ENCODE measurements at places on chromosomes 13 and 19.

DNA sequence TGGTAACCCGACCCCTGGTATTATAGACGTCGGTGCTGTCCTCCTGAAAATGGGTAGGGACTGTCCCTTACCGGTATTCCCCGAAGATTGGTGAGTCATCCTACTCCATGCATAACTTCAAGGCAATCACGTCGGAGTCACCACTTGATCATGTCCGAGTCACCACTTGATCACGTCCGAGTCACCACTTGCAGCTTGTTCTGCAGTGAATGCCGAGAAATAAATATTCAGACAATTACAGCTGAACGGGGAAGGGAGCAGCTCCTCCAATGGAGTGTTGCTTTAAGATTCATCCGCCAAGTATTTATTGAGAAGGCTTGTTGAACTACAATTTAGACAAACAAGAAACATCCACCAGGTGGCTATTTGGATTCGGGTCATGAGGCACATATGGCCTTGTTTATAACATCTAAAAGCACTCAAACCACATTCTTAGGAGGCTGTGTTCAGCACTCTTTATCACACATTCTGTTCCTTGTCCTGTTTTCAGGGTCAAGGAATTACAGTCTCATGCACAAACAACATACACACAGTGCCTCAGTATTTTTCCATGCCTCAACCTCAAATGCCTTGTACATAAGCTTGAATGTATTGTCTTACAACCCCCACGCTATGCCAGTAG, 43.1 kb downstream of the ZNF726 start:
- DNase-seq, result no peak

GRCh38 chr19:11190501-11190900, 6.8 kb downstream of the KANK2 start:
- DNase-seq, result no peak

- no peak for DNase-seq
Observed at GRCh38 chr19:4537953-4538600, 1.8 kb downstream of the LRG1 start.

DNA sequence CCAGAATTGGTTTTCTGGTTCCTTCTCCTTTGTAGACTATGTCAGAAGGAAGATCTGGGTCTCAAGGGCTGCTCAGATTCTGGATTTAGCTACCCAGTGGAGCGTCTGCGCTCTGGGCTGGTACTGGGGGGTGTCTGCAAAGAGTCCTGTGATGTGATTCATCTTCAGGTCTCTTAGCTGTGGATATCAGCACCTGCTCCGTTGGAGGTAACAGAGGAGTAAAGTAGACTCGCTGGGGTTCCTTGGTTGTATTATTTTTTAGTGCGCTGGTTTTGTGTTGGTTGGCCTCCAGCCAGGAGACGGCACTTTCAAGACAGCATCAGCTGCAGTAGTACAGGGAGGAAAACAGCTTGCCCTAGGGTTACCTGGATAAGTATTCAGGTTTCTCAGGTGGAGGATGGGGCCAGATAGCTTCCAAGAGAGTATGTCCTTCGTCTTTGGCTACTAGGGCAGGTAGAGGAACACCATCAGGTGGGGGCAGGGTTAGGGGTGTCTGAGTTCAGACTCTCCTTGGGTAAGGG, 10.4 kb upstream of the KLK15 start:
- no peak for DNase-seq

DNA sequence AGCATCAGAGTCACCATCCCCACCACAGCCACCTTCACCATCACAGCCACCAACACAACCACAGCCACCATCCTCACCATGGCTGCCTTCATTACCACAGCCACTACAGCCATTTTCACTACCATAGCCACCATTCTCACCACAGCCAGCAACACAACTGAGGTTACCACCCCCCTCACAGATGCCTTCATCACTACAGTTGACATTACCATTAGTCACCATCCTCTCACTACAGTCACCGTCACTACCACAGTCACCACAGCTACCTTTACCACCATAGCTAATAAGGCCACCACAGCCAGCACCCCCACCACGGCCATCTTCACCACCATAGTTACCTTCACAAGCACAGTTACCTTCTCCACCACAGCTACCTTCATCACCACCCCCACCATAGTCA, 269.6 kb downstream of the DNAJC15 start:
- no peak for DNase-seq

- DNase-seq, result no peak
Observed at GRCh38 chr19:42249149-42249750, 5.7 kb downstream of the ERF start.

GRCh38 chr19:10420444-10421239, at the start of gene PDE4A:
Gene PDE4A (plus strand): TSS chr19:10420538. CDS start chr19:10420765, 227 bp downstream.
- DNase-seq, result no peak

- no peak for DNase-seq
Observed at GRCh38 chr19:1833540-1833939, 14.7 kb downstream of the REXO1 start.

GRCh38 chr19:57583104-57583520, 833 bp upstream of the ZIK1 start:
- DNase-seq, result no peak

DNA sequence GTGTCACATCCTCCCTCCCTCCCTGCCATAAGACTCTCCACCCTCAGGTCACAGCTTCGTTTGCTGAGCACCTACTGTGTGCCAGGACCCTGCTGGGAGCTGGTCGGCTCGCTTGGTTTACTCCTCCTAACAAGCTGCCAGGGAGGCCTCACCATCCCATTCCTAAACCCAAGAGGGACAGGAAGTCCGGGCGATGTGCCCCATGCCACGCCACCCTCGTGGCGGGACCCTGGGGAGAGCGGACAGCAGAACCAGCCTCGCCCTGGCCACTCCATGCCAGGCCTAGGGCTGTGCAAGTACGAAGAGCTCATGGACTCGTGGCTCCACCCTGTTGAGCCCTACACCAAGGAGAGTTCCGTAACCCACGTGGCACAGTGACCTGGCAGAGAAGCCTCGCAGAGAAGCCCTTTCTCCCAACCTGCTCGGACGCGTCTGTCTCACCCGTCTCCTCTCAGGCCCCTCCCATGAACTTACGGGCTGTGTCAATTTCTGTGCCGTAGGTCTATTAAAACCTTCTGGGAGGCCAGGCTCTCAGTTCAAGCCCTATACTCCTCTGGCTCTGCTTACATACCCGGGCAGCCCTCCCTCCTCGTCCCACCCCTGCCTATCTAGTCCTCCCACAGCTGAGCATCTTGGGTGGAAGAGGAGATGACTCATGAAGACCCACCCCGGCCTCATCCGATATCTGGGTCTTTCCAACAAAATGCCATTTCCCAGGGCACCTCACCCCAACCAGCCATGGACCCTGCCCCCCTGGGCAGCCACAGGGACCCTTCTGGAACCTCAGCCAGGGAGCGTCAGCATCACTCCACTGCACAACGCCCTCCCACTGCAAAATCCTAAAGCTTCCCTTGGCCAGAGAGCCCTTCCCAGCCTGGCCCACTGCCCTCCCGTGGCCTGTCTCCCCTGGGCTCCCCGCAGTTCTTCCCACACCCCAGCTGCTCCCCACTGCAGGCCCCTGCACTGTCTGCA, 2.6 kb downstream of the UBXN6 start:
- no peak for DNase-seq

DNA sequence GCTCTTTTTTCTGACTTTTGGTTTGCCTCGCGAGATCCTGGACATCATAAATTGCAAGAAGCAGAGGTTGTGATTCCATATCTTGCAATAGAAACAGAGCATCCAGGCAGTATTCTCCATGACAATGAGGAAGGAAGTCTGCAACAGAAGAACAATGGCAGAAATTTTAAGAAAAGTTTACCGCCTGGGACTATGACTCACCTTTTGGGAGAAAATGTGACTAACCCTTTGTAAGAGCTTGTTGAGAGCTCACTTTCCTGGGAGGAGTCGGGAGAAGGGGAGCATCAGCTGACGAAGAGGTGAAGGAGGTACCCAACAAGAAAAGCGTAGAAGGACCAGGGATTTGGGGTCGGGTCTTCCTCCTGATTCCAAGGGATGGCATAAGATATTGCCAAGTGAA, 34.3 kb upstream of the TNFSF11 start:
- no peak for DNase-seq

DNA sequence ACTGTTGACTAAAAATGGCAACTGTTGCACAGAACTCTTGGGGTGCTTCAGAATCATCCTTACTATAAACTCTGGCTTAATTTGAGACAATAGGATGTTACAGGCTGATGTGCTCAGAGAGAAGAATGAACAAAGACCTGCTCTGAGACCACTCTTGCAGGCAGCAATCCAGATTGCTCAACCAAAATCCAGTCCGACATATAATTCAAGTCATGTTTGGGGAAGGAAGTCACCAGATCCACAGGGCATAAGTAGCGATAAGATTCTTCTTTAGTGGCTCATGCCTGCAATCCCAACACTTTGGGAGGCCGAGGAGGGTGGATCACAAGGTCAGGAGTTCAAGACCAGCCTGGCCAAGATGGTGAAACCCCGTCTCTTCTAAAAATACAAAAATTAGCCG, 20.6 kb downstream of the MTMR6 start:
- DNase-seq, result no peak

DNA sequence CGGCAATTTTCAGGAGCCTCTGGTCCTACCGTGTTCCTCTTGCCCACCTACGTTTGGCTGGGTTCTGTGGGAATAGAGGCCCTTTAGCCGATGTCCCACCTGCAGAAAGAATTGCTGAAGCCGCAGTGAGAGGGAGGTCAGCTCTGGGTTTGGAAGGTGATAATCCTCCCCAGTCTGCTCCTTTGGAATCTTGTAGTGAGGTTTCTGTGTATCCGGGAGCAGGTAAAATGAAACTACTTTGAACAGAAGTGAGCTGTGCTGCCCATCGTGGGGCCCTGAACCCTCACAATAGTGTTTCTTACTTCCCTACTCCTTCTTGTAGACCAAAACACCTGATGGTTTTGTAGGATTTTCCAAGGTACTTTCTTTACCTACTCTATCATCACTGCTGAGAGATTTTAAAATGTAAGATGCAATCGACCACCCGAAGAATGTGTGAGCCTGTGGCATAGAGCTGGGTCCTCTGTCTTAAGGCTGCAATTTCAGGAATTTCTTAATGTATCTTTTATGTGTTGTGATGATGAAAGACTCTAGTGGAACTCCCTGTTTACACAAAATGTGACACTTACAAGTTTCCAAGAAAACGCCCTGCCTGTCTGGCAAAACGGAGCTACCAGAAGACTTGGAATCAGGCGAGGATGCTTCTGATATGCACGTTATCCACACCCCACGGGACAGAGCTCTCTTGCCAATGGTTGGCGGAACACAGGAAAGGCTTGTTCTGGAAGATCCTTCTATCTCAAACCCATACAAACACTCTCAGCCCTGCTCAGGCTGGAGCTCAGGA, 76.1 kb downstream of the RGCC start:
- DNase-seq, result no peak

GRCh38 chr19:35898499-35898809, 1.9 kb downstream of the NFKBID start:
- DNase-seq, result no peak

GRCh38 chr13:25630329-25630900, 258.6 kb downstream of the ATP8A2 start:
- DNase-seq, result no peak

- DNase-seq, result no peak
Observed at GRCh38 chr13:73767191-73767741, 366.9 kb downstream of the KLF12 start.

- no peak for DNase-seq
Observed at GRCh38 chr13:95098916-95099315, 202.3 kb downstream of the ABCC4 start.

GRCh38 chr13:37869756-37870488, at the start of gene TRPC4:
Gene TRPC4 (minus strand): TSS chr13:37869772. CDS start chr13:37783333, 86,439 bp downstream.
- no peak for DNase-seq

- no peak for DNase-seq
Observed at GRCh38 chr13:45926741-45927140, 75.2 kb upstream of the SIAH3 start.

- no peak for DNase-seq
Observed at GRCh38 chr19:5183616-5184015, 157.0 kb downstream of the PTPRS start.

DNA sequence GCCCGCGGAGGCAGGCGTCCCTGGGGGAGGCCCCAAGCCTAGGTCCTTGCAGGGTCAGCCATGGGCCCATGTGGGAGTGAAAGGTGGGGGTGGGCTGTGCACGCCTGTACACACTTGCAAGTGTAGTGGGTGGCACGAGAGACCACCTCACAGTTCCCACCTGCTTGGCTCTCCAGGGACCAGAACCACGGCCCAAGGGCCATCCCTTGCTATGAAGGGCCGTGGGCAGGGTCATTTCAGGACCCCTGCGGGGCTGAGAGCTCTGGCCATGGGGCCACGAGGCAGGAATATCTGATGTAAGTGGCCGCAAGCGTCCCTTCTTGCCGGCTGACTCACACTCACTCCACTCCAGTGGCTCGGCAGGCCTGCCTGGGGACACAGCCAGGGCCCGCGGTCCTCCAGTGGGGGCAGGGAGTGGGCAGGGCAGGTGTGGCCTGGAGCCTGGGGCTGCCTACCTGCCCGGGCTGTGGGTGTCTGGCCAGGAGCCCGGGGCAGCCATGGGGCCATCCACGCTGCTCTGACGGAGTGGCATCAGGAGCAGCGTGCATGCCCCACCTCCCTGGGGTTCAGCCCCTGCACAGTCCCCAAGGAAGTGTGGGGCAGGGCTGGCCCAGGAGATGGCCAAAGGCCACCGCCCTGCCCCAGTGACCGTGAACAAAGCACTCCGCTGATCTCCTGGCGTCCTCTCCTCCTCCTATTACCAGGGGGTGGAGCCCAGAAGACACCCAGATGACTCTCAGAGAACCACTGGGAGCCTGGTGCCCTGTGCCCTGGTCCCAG, 8.6 kb upstream of the MKNK2 start:
- DNase-seq, result no peak

DNA sequence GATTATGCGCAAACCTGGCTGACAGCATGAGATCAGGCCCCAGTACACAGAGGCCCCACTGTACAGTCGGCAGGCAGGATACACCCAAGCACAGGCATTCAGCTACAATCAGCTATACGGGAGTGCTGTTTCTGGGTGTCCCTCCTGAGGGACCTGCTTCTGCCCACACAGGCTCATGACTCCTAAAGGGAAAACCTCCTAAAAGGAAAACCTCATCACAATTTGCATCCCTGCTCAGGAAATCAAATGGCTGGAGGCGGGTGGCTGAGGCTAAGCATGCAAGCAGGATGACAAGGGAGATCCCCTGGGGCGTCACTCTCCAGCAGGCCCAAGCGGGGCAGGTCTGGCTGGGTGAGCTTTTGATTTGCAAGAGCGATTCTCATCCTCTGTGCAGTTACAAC, 99.8 kb downstream of the CRYL1 start:
- no peak for DNase-seq

GRCh38 chr13:91168386-91168711, 179.1 kb upstream of the MIR17HG start:
- no peak for DNase-seq

DNA sequence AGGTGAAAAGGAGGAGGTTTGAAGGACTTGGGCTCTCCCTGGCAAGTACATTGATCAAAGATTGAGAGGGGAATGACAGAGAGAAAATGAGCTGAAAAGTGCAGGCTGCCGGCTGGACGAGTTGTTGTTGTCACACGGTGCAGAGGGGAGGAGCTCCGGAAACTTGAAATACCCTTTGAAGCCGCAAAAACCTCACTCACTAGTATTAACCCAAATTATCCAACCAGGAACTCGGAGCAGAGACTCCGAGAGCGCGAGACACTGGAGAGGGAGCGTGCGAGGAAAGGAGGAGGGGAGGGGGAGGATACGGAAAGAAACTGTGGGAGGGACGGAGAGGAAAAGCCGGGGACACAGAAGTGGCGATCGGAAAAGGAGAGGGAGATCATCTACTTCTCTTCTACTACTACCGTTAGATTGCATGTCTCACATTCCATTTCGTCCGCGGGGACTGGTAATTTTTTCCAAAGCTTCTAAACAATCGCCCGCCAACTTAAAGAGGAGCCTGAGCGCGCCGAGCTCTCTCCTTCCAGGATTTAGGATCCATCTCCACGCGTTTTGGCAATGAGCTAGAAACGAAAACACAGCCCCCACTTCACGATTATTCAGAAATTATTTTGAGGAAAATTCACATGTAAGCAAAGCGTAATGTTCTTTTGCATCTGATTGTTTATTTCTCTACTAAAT, at the start of gene DACH1:
DACH1 (minus strand) TSS at position 74 of the 684 bp plus-strand sequence.
- DNase-seq, result no peak

Measured in stimulated activated CD8-positive, alpha-beta memory T cell treated with anti-CD3 and anti-CD28 coated beads, Interleukin-4, amount 100 ng/mL, for 1 hour (primary cell).